ENCODE measurements at places on chromosomes 1 and 21.

GRCh38 chr1:58047265-58047858 is 499.2 kb downstream of the OMA1 start:
- DNase-seq, result no peak

DNA sequence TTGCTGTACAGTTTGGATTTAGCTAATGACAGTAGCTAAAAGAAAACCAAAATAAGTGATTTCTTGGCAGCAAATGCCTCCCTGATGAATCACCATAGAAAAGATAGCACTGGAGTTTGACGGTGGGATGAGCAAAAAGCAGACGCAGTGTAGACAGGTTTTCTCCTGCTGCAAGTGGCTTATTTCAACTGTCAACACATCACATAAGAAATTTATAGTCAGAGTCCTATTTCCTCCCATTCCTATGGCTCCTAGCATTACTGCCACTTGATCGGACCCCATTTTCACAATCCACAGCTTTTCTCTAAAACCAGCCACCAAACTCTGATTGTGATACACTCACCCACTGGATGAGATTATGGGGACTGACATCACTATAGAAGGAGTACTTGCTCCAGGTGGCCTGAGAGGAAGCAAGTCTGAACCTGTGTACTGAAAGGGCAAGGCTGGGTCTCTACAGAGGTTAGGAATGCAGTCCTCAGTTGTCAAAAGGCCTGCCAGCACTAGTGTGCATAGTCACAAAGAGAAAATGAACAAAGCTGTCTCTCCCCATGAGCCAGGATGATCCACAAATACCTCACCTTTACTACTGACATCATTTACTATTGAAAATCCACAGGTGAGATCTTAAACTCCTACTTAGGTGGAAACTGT is 359.8 kb downstream of the LTN1 start:
- DNase-seq, result no peak

DNA sequence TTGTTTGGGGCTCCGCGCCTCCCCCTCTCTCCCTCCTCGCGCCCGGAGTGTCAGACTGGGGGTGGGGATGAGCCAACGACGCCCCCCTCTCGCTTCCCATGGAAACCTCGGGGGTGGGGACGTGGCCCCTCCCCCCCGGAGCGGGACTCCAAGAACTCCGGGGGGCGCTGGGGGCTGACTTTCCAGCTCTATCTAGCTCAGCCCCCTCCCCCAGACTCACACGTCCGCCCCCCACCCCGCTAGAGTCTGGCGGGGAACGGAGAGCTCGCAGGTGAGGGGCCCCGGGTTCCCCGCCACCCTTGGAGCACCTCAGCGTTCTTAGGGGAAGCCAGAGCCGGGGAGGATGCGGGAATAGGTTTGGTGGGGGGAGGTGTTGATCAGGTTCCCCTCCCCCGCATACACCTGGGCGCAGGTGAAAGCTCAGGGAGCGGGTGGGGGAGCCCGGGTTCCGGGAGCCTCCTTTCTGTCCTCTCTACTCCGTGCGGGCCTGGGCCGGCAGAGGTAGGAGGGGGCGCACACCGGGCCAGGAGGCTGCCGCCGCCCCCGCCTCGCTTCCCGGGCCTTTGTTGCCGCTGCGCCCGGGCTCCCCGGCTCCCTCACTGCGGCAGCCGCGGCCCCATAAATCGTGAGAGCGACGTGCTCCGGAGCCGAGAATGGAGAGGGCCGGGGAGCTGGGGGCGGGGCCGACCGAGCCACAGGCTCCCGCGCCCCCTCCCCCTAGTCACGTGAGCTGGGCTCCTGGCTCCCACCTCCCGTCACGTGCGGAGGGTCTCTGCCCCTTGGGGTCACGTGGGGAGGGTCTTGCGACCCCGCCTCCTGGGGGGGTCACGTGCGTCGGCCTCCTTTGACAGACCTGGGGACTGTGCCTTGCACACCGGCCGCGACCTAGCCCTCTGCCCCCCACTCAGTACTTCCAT is 1.9 kb downstream of the EFNA3 start:
- no peak for DNase-seq

DNA sequence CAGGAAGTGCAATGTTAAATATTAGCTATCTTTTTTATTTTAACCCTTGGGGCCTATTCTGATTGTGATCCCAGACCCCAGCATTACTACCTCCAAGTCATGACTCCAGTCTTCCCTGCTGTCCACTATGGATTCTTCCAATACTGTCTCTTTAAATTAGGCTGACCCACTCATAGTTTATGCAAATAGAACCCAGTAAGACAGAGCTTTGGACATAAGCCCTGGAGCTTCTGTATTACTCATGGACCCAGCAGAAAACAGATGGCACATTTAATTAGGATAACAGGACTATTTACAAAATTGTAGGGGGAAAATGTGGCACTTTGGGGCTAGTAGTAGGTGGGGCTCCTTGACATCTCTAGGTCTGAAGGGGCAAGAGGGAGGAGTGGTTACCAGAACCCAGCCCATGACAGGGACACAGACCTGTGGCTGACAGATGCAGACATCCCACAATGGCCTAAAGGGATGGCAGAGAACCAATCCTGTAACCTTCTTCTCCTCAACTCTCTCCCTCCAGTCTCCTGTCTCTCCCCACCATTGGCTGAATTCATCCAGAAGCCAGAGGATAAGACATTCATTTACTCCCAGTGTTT is 233.5 kb downstream of the OMA1 start:
- no peak for DNase-seq

DNA sequence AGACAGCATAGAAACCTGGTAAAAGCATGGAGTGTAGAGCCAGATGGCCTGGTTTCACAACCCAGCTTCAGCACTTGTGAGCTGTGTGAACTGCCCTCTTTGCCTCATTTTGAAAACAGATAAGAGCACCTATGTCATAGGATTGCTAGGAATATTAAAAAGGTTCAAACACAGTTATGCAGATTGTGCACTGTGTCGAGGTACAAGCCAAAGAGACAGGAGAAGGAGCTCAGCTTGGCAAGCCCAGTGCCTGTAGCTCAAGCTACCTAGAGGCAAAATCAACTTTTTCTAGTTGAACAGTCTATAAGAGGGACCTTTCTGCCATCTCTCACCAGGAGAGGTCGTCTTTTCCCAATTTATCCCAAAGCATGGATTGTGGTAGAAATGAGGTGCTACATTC is 5.0 kb downstream of the CHODL start:
- DNase-seq, result no peak

GRCh38 chr1:215416497-215416896 is 150.6 kb upstream of the KCTD3 start:
- DNase-seq, result no peak

- DNase-seq, result no peak
Measured at GRCh38 chr1:3507636-3508275, 53.3 kb downstream of the ARHGEF16 start.

Data from effector CD4-positive, alpha-beta T cell (primary cell).